Suppressor macrophage treated with lipopolysaccharide for 1 hour (primary cell): ENCODE measurements at places on chromosomes 3 and 15.
A peak's percentile ranks its signal among the peaks of the same experiment; 100 is the strongest.

DNA sequence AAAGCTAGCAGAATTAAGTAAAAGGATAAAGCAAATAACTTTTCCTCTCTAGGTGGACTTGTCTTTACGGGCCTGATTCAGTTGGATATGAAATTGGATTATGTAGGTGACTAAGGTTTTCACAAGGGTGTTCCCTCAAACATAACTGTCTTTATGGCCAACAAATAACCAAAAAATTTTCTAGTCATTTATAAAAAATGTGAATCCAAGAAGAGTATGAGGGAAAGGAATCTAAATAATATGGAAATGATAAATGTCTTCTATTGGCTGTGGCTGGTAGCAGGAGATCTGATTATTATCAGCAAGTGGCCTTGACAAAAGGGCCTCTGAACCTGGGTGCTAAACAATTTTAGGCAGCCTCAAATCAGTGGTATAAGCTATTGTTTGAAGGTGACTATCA is 594.0 kb upstream of the UBE2E2 start:
- no peak for DNase-seq

GRCh38 chr15:31438601-31439265 is 112.1 kb downstream of the KLF13 start:
- no peak for DNase-seq

GRCh38 chr3:172213904-172214303 is 174.5 kb downstream of the FNDC3B start:
- DNase-seq = no peak

- DNase-seq = peak; percentile 39
Measured at GRCh38 chr3:71172951-71173350, 410.6 kb downstream of the FOXP1 start.

DNA sequence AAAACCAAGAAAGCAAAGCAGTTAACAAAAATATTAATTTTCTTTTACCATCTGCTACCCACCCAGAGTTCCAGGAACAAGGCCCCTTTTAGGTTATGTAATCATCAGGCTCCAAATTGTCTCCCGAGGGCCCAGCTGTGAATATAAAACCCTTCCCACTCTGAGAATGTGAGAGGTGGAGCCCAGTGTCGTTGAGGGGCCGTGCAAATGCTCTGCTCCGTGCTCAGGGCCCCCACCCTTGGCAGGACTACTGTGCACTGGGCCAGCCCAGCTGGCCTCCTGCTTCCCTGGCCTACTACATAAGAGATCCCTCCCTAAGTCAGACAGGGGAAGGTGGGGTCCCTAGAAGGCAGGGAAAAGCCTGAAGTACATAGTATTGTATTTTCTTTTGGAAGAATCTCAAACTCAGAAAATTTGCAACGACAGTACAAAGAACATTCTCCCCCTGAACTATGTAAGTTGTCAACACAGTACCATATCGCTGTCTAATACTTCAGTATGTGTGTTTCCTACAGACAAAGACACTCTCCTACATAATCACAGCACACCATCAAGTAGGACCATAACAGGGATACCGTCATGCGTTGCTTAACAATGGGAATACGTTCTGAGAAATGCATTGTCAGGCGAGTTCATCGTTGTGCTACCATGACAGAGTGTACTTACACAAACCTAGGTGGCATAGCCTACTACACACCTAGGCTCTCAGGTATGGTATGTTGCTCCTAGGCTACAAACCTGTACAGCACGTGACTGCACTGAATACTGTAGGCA is 4.4 kb upstream of the CLEC3B start:
- DNase-seq = no peak

DNA sequence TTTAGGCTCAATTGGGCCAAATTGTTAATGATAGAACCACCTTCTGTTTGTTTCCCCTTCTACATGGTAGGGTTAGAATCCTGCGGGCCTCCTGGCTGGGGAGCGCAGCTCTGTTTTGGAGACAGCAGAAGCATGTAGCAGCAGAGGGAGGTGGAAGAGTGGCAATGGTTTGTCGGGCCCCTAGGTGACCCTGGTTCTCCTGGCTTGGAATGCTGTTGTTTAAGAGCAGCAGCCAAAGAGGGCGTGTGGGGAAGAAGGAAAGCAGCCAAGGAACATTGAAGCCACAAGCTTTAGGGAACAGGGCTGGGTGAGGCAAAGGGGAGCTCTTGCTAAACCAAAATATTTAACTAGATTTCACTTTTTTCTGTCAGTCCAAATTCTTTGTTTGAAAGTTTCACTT is 213.7 kb upstream of the NR2E3 start:
- DNase-seq = no peak

DNA sequence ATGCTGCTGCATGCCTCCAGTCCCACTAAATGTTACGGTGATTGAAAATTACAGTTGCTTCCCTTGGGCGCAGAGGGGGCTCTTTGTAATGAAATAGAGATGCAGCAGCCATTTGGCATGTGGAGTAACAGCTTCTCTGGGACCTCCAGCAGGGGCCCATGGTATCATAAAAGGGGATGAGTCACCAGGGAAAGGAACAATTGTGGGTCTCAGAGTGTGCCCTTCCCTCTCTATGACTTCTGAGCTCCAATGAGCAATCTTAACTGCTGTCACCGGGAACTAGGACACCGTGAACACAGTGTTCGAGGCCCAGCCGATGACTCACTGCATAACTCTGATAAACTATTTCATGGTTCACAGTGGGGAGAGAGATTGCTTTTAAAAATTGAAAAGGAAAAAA is 164.8 kb upstream of the NUDT16 start:
- no peak for DNase-seq

GRCh38 chr3:20747741-20748140 is 561.7 kb upstream of the SGO1 start:
- DNase-seq = no peak

DNA sequence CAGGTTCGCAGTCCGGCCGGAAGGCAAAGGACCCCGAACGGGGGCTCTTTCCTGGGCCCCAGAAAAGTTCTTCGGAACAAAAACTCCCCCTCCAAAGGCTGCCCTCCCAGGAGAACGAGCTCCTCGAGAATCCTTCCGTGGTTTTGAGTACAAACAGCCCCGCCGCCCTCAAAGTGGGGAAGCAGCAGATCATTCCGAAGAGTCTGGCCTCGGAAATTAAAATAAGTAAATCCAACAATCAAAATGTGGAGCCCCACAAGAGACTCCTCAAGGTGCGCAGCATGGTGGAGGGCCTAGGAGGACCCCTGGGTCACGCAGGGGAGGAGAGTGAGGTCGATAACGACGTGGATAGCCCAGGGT is 1.3 kb downstream of the ARHGEF26 start:
- no peak for DNase-seq

DNA sequence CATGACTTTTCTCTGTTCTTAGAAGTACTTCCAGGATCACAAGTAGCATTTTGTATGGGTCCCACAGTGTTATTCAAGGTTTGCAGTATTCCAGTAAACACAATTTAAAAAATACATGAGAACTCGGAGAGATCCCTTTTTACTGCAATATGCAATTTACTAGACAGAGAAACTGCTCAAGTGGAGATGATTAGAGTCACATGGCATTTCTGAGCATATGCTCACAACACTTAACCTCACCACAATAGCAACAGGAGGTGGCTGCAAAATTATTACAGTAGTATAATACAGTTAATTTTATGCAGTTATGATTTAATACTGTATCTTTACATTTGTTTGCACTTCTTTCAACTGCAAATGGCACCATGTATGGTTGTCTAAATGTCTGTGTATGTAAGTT is 87.5 kb downstream of the PIK3CB start:
- DNase-seq = no peak

GRCh38 chr15:69677403-69677802 is 224.8 kb downstream of the RPLP1 start:
- peak; percentile 47 for DNase-seq

DNA sequence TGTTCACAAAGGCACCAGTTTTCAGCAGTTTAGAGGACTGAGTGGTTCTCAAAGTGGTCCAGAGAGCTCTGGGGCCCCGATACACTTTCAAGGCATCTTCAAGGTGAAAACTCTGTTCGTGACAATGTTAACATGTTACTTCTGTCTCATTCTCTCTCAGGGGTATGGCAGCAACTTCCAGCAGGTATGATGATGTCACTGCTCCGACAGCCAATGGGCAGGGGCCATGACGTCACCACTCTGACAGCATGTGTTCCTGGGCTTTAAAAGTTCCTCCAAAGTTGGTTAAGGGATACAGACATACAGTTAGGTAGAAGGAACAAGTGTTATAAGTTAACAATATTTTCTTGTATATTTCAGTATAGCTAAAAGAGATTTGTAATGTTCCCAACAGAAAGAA is 87.9 kb downstream of the KLF15 start:
- DNase-seq = no peak

GRCh38 chr3:183437666-183438564 is 9.5 kb upstream of the MCF2L2 start:
- no peak for DNase-seq

DNA sequence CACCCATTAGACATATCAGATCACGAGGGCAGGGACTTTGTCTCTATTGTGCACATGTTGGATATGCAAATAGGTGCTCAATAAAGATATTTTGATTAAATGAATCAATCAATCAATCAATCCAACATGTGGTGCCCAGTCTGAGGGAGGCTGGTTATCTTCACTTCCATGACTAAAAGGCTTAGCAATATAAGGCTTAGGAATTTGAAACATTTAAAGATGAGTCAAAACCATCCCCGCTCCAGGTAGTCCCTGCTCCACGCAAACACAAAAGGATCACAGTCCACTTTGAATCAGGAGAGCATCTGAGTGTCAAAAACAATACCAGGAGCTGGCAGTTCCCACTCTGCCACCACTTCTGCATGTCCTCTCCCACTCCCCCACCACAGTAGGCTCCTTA is 25.8 kb upstream of the PRICKLE2 start:
- no peak for DNase-seq

DNA sequence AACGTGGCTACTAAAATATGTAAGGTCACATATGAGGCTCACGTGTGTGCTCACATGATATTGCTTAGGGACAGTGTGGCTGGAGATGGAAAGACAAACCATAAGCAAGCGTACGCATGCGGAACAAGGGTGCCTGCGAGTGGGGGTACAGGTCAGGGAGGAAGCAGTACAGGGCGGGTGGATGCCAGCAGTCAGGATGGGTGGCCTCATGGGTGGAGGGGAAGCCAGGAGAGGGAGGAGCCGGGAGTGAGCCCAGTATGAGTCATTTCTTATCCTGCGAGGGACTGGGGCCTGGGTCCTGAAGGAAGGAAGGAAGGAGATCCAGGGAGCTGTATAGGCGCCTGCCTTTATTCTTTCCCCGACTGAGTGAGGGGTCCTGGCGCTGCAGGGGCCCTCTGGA is 42.0 kb upstream of the CGNL1 start:
- DNase-seq = no peak

DNA sequence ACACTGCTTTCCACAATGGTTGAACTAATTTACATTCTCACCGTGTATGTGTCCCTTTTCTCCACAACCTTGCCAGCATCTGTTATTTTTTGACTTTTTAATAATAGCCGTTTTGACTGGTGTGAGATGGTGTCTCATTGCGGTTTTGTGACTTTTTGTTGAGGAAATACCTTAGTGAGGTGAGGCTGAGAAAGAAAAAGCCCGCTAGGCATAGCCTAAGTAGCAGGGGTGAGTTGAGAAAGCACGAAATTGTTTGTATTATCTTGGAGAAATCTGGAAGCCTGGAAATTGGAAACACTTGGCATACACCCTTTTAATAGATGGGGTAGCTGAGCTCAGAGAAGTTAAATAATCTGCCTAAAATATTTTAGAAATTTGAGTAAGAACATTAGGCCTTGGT is 61.5 kb upstream of the CFAP161 start:
- no peak for DNase-seq

GRCh38 chr15:71121442-71121841 is 6.2 kb downstream of the THSD4 start:
- DNase-seq = no peak

DNA sequence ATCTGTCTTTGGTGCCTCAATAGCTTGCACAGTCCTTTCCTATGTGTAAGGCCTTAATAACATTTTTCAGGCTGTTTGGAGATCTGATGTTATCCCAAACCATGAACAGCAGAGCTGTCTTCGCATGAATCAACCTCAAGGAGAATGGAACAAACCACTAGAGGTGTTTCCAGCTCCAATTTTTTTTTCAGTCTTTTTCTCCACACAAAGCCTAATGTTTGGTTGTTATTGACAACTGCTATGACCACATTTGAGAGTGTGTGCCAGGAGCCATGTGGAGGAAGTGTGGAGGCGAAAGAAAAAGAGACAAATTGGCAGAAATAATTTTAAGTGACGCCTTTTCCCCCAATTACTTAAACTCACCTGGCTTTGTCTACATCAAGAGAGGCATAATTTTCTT is 38.7 kb downstream of the RTP4 start:
- DNase-seq = no peak

DNA sequence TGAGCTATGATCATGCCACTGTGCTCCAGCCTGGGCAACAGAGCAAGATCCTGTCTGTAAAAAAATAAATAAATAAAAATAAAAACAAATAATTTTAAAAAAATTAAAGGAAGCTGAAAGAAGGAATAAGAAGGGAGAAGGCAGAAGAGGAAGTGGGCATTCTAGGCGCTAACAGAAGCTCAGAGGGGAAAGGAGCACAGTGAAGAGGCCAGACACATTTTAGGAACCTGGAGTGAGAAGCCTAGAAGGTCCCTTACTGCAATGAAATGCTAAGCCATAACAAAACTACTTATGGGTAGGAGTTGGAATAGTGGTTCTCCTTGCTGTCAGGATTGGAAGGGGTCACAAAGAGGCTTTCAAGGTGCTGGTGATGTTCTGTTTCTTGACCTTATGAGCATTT is 64.0 kb downstream of the ITGB5 start:
- DNase-seq = peak; percentile 53

- DNase-seq = no peak
Measured at GRCh38 chr3:64705946-64706345, 18.1 kb upstream of the ADAMTS9 start.

GRCh38 chr3:39665441-39665840 is 144.0 kb upstream of the MYRIP start:
- DNase-seq = no peak

DNA sequence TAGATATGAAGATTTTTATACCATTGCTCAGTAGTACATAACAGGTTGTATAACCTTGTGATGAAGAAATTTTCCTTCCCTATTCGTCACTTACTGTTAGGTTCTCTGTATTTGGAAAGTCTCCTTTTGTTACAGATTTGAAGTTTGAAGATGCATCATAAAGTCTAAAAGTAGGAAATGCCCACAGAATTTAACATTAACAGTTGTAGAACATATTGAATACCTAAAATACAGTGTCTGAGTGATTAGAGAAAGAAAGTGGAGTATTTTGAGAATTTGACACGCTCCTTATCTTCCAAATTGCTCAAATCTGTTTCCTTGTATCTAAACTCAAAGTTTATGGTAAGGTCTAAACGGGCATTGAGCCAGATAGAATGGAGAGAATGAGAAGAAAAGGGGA is 111.3 kb downstream of the MBNL1 start:
- peak; percentile 64 for DNase-seq
